ENCODE measurements at places on chromosomes 12 and 14.

DNA sequence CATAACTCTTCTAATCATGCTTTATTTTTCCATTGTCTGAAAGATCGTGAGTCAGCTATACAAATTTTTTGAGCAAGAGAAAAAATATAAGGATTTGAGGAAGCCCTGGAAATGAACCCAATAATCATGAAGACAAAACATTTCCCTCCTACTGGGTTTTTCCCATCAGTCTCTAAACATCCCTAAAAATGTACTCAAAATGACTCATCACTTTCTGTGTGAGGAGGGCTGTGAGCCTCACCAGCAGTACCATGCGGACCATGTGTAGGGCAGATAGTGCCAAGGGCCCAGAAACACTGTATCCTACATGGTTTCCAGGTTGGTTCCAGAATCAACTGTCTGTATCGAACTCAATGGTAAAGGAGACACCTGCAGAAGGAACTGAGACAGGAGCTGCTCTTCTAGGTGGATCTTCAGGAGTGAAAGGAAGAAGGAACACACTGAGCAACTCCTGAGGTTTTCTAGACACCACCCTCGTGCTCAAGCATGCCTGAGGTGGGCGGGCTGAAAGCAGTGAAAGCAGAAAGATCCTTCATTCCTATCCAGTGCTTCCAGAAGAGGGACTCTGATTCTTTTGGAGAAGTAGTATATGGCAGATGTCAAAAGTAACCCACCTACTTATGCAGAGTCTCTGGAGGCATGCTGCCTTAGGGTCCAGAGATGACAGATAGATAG lies 48.6 kb upstream of the RHOJ start:
- DNase-seq, result no peak

- DNase-seq, result no peak
These were observed 46.3 kb upstream of the TMPO start for GRCh38 chr12:98469109-98469508.

DNA sequence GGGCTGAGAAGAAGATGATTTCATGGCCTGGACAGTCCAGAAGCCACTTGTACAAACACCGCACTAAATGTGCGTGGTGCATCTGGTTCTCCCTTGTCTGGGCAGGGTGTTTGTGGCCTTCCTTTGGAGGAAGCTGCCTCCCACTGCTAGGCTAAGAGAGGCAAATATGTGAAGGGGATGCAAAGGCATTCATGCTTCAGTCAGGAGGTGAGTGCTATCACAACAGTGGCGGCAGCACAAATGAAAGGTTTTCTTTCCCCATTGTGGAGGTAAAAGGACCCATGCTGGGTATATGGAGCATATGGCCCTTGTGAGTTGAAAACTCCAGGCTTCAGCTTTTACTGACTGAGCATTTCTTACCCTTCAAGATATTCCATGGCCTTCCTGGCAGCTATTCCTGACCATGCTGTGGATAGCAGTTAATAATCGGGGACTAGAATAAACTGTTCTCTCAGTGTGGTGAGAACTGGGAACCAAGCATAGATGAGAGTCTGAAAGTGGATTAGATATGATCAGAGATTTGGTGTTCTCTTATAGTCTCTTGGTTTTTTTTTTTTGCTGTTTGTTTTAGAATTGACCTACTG lies 69.9 kb downstream of the MYRFL start:
- DNase-seq, result no peak

- DNase-seq, result no peak
These were observed 67.5 kb upstream of the BTG1 start for GRCh38 chr12:92213166-92213565.

DNA sequence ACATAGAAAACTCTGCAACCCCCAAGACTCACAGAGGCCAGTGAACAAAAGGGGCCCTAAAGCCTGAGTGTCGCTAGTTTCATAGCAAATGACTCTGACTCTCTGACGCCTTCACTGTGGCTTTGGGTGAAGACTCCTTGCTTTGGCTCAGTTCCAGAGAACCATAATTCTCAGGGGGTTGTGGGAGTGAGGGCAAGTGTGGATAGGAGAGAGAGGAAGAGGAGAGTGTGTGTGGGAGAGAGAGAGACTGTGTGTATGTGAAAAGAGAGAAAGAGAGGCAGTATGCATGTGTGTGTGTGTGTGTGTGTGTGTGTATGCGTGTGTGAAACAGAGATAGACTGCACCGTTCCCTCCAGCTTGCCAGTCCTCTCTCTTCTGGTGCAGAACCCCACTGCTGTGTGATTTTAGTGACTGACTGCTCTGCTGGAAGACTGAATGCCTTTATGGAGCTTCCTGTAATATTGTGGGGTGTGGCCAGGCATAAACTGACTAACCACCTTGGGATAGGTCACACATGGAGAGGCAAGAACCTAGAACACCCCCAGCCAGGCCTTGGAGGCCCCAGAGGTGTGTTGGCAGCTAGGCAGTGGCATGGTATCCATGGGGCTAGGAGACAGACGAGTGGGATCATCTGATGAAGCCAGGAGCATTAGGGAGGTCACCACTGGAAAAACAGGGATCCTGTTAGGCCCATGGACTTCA lies 45.9 kb upstream of the STXBP6 start:
- DNase-seq, result no peak

DNA sequence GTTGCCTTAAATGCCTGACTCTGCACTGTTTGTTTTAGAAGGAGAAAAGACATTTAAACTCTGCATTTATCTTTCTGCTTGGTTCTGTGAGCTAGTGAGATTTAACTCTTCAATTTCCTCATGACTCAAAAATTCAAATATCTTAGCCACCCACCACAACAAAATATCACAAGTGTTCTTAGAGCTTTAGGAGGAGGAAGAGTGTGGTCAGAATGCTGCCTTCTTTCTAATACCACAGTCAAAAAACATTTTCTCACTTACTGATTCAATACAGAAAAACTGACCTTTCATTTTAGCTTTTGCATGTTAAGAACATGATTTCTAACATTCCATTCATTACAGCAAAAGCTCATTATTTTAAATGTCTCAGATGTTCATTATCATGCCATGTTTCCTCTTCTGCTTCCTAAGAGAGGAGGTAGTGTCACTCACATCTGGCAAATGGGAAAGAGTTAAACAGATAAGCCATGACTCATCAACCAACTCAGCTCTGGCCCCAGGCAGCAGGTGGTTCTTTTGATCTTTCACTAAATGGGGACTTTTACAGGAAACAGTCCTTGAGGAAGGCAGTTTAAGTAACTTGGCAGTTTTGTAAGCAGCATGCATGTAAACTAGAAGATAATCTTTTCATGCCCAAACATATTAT lies 56.4 kb upstream of the RNU6-8 start:
- peak; percentile 60 for DNase-seq

DNA sequence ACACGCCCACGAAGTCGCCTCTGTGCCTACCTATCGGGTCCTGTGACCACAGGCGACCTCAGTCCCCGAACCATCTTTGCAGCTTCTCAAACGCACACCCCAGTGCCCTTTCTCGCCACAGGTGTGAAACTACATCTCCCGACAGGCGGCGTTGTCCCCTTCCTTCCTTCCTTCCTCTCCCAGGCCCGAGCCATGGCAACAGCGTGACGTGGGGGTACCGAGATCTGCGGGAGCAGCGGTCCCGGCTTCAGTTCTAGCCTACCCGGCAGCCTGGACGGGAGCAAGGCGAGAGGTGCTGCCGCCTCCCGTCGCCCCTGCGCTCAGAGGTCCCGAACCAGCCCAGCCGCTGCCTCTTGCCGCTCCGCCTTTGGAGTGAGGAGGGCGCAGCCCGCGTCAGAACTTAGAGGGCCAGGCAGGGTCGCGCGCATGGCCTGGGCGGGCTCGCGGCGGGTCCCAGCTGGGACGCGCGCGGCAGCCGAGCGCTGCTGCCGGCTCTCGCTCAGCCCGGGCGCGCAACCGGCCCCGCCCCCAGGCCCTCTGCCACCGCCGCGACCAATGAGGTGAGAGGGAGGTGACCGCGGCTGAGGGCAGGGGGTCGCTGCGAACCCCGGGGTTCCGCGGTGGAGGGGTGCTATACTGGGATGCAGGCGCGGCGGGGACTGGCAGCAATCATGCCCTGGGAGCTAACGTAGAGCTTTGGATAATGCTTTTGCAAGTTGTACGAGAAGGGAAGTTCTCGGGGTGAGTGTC lies at the start of gene COQ10A:
COQ10A (plus strand) TSS at position 250 of the 750 bp plus-strand sequence; CDS start at position 427, 177 bp downstream.
- DNase-seq, result peak; percentile 89

DNA sequence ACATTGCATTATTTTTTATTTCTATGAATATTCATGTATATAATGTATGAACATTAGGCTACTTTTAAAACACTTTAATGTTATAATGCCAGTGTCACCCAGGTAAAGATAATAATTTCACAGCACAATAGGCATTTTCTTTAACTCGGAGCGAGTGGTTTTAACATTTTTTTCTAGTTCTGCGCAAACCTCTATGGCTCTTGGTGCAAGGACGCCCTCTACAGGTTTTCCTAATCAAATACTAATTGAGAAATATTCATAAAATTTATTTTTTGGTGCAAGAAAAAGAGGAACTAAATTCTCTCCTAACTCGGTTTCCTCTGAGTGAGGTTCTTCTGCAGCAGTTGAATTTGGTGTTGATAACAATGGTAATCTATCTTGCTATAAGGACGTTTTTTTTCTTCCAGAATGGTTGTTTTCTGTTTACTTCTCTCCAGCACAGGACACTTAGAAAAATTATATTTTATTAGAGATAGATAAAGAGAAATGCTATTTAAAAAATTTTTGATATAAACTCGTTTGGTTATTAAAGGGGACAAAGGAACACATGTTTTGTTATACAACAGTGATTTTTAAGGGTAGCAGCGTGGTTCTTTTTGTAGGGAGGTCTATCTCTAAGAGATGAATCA lies 2.4 kb upstream of the WIF1 start:
- DNase-seq, result peak; percentile 11

- no peak for DNase-seq
These were observed 68.0 kb upstream of the FAR2 start for GRCh38 chr12:29081101-29081500.

GRCh38 chr12:32400866-32401265 lies 1.5 kb downstream of the FGD4 start:
- DNase-seq, result no peak

- DNase-seq, result no peak
These were observed 143.0 kb downstream of the RASSF9 start for GRCh38 chr12:85693093-85693665.

GRCh38 chr12:46391630-46392029 lies 19.1 kb upstream of the SLC38A2 start:
- no peak for DNase-seq

DNA sequence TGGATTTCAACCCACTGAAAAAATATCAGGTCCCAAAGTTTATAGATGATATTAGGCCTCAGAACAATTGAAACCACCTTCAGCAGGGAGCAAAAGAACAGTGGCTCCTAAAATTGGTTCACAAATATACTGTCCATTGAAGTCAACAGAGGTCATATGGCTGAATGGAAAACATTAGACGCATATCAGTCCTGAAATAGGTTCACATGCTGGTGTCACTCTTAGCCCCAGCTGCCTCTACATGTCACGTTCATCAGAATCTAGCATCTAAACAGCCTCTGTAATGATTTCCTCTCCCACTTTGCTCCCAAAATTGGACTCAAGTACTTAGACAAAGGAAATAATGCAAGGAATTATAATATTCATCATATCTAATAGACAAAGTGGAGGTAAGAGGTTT lies 8.7 kb downstream of the FLRT2 start:
- DNase-seq, result no peak

- no peak for DNase-seq
These were observed 13.3 kb downstream of the SART3 start for GRCh38 chr12:108547686-108548085.

- no peak for DNase-seq
These were observed 19.0 kb downstream of the EML1 start for GRCh38 chr14:99812096-99812750.

- no peak for DNase-seq
These were observed 160.0 kb upstream of the SOX5 start for GRCh38 chr12:24109381-24110039.

GRCh38 chr14:61524211-61524806 lies 171.0 kb upstream of the HIF1A start:
- DNase-seq, result peak; percentile 25

DNA sequence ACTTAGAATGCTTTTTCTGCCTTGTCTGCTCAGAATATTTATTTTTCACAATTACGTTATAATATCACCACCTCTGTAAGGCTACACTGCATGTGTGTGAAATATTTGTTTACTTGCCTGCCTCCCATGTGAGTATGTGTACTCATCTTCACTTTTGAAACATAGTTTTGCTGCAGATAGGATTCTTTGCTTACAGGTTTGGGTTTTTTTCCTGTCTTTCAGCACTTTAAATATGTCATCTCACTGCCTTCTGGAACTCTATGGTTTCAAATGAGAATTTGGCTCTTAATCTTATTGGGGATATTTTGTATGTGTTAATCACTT lies 10.9 kb downstream of the G2E3 start:
- no peak for DNase-seq

GRCh38 chr12:41074473-41074769 lies 113.7 kb upstream of the PDZRN4 start:
- no peak for DNase-seq

DNA sequence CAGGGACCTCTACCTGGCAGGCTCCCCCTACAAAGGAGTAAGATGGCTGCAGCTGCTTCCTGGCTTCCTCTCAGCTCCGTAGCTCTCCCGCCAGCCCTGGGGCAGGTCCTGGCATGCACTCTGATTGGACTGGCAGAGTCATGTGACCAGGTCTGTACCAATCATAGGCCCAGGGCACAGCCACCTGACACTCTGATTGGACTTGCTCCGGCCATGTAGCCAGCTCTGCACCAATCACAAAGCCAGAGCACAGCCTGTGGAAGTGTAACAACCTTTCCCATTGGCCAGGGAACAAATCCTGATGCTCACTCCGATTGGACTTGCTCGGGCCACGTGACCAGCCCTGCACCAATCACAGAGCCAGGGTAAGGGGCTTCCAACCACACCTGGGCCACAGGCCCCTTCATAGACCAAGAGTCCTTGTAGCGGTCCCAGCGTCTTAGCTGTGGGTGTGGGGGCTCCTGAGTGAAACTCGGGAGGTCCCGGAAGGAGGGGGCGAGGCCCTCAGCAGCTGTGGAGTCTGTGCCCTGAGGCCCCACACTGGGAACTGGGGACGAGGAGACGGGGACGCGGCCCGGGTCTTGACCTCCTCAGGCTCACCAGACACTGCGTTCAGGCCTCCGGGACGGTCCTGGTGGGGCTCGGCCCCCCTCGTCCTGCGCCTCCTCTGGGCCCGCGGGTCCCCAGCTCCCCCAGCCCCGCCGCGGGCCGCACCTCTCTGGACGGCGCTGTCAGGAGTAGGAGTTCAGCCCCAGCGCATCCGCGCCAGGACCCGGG lies 210.6 kb downstream of the ADGRD1 start:
- DNase-seq, result no peak

- no peak for DNase-seq
These were observed 186.6 kb upstream of the BCL2L14 start for GRCh38 chr12:11884116-11884515.

GRCh38 chr12:1457901-1458300 lies 136.5 kb downstream of the FBXL14 start:
- no peak for DNase-seq

GRCh38 chr14:74140374-74140850 lies 55.7 kb downstream of the LIN52 start:
- no peak for DNase-seq

- DNase-seq, result no peak
These were observed 1.8 kb downstream of the SPSB2 start for GRCh38 chr12:6871052-6871957.

DNA sequence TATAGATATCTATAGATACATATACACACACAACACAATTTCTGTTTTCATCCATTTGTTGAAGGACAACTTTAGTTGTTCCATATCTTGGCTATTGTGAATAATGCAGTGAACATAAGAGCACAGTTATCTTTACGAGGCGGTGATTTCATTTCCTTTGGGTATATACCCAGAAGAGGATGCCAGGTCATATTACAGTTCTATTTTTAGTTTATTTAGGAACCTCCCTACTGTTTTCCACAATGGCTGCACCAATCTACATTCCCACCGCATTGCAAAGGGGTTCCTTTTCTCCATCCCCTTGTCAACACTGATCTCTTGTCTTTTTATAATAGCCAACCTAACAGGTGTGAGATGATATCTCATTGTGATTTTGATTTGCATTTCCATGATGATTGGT lies 143.4 kb upstream of the ARHGAP5 start:
- DNase-seq, result no peak
